ENCODE measurements at places on chromosomes 6 and 20.
A peak's percentile ranks its signal among the peaks of the same experiment; 100 is the strongest.

- DNase-seq: no peak
Observed at GRCh38 chr6:128062882-128063603, 162.2 kb upstream of the THEMIS start.

- DNase-seq: no peak
Observed at GRCh38 chr6:153625089-153625488, 414.0 kb upstream of the OPRM1 start.

GRCh38 chr6:79173378-79173777, 61.1 kb downstream of the HMGN3 start:
- no peak for DNase-seq

GRCh38 chr20:33177866-33178265, 9.9 kb downstream of the BPIFA2 start:
- no peak for DNase-seq

- DNase-seq: no peak
Observed at GRCh38 chr6:143882401-143882930, 18.2 kb downstream of the ZC2HC1B start.

DNA sequence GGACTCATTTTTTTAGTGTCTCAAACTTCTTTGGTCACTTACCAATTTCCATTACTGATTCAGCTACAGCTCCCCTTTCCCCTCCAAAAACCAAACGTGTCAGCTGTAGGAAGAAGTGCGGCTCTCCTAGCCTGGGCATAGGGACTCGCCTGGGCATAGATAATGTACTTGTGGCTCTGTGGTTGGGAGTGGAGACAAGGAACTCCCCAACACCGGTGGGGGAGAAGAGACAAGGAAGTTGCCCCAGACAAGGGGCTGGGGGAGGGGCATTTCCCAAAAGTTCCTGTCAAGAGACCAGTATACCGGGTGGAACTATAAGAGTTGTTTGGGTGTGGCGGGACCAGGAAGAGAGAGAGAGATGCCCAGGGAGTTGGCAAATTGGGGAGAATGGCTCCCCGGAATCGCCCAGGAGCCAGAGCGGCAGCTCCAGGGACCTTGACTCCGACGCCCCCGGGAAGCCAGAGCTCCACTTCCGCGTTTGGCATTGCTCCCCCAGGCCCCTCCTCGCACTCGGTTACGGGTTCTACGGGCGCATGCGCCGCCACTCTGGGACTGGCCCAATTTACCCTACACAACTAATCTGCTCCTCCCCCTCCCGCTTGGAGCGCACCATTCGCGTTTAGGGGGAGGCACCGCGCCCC, 871 bp upstream of the ZFAND3 start:
- peak; percentile 91 for DNase-seq

DNA sequence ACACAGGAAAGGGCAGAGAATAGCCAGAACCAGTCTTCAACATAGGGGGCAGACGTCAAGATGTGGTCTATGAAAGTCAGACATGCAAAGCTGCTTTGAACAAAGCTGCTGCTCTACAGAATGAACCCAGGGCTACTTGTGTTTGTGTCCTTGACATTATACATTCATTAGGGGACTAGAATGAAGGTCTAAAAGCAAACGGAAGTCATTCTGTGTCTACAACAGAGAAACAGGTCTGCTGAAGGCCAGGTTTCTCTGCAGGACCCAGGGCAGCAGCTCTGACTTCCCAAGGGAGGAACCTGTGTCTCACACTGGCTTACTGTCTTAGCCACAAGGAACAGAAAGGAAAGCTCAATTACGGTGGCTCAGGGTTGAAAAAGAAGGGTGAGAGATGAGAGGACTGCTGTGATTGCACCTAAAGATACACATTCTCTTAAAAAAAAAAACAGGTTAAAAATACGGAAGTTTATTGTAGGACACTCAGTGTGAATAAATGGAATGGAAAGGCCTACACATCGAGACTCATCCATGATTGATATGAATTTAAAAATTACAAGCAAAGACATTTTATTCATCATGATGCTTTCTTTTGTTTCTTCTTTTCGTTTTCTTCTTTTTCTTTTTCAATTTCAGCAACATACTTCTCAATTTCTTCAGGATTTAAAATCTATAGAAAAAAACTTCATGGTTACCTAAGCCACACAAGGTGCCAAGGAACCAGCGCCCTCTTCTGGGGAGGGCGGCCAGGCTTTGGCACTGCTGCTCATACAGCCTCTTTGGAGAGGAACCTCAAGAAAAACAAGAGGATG, 6.7 kb downstream of the PSMA7 start:
- DNase-seq: no peak

DNA sequence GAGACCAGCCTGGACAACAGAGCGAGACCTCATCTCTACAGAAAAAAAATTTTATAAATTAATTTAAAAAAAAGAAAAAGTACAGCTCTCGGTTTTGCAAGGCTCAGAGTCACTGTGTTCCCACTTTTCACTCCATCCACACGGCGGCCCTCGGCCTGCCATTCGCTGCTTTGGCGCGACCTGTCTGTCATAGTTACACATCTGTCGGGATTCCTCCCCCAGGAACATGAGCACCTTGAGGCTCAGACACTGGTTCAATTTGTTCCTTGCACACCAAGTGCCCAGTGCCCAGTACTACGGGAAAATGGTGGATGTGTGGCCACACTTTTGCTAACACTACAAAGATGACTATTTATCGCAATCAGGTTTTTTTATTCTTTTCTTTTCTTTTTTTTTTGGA, 8.4 kb downstream of the CTSZ start:
- no peak for DNase-seq

DNA sequence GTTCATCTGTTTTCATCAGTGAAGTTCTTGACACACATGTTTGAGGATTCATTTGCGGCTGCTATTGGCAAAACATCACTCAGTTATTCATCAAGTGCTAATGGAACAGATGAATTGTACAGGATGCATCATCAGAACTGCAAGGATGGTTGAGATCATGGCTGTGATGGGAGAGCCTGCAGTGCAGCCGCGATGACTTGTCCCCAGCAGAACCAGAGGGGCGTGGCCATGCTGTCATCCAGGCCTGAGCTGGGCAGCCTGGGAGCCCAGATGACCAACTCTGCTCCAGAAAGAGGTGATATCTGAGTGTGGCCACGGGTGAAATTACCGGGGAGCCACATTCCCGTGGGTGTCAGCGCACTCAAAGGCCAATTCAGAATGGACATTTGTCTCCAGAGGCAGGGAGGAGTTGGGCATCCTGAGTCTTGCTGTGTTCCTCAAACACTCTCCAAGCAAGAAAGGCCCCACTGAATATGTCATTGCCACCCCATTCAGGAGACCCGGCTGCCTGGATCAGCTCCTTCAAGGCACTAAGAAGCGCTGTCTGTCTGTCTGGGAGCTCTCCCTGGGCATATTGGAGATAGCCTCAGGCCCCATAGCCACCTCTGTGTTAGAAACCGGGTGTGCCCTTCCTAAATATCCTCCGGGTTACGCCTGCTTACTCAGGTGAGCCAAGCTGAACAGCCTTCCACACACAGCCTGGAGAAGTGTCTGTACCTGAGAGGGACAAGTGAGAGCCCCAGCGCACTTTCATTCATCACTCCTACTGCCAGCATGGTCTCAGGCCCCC, 66.7 kb downstream of the SYNDIG1 start:
- DNase-seq: no peak

- DNase-seq: no peak
Observed at GRCh38 chr20:51097351-51098120, 74.6 kb upstream of the KCNG1 start.

GRCh38 chr6:18985061-18985460, 597.9 kb downstream of the RNF144B start:
- no peak for DNase-seq

- no peak for DNase-seq
Observed at GRCh38 chr6:41228096-41228495, at the start of gene TREML4. TSS of gene TREML4 (plus strand) at chr6:41228349. CDS start at chr6:41228428, 79 bp downstream.

- no peak for DNase-seq
Observed at GRCh38 chr6:117165911-117166499, 99.4 kb upstream of the VGLL2 start.

DNA sequence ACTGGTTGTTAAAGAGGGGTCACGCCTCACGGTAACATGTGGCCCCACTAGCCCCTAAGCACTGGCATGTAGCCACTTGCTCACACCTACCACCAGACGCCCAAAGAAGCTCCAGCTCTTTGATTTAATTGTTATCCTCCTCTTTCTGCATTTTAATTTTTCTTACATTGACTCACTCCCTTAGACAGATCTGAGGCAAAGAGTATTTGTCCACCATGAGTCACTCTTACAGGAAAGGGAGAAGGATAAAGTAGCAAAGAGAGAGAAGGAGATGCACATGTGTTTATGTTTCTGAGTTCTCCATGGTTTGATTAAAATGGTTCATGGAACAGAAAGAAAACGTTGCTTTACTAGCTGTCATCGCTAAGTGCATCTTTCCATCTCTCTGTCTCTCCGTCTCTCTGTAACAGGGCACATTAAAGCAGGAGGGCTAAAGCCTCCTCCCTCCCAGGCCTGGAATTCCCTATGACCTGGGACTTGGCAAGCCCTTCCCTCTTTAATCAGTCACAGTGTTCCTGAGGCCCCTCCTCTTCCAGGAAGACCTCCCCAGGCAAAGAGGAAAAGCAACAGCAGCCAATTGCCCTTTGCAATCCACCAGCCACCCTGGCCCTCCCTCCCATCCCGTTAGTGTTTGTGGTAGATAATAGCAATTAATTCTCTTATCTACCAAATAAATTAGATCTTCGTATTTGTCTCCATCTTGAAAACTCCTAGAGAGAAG, 112.8 kb upstream of the TSHZ2 start:
- no peak for DNase-seq

DNA sequence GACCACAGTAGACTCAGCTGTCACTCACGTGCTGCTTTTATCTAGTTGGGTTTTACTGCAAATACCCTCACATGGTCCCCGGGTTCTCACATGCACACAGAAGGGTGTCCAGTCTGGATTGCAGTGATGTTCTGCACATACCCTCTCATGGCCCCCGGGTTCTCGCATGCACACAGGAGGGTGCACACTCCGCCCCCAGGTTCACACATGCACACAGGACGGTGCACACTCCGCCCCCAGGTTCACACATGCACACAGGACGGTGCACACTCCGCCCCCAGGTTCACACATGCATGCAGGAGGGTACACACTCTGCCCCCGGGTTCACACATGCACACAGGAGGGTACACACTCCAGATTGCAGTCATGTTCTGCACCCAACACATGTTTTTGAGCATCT, 224.3 kb downstream of the ERMARD start:
- no peak for DNase-seq

- no peak for DNase-seq
Observed at GRCh38 chr6:117506907-117507306, 24.4 kb downstream of the DCBLD1 start.

DNA sequence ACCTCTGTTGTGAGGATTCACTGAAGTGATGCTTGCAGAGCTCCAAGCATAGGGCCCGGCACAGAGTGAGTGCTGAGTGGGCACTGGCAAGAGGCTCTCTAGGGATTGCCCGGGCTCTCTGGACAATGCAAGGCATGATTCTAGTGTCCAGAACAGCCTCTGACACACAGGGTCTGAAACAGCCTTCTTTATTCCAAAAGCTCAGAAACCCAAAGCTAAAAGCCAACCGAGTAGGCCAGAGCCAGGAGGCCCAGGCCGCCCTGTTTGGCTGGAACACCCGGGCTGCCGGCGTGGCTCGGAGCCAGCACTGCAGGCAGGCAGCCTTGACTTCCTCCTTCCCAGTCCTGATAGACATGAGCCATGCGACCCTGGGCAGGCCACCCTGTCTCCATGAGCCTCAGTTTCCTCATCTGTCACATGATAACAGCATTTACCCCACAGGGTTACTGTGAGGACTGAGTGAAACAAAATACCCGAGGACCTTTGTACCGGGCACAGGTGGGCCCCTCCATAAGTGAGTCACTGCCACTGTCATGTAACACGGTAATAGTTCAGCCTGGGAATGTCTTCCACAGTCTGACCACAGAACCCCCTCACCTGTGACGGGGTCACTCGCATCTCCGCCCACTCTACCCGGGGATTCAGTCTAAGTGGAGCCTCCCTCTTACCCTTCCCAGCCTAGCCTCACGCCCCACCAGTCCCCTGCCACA, 51.5 kb downstream of the PTPRT start:
- no peak for DNase-seq

DNA sequence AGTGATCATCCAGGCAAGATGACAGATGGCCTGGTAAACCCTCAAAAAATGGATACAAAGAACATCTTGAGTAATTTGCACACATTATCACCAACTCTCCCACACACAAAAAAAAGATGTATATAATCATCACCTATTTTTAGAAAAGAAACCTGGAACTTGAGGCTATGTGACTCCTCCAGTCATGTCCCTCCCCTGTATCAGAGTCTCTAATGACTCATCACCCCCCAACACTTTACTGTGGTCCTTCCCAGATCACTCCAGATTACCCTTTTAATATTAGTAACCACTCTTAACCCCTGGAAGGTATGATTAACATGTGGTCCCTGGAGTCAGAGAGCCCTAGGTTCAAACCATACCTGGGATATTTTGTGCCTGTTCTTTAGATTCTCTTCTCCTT, 144.8 kb downstream of the ZNF217 start:
- DNase-seq: no peak
